ENCODE measurements at places on chromosomes 6 and 20.

GRCh38 chr20:59376109-59376841, 75.9 kb downstream of the EDN3 start:
- DNase-seq: no peak

DNA sequence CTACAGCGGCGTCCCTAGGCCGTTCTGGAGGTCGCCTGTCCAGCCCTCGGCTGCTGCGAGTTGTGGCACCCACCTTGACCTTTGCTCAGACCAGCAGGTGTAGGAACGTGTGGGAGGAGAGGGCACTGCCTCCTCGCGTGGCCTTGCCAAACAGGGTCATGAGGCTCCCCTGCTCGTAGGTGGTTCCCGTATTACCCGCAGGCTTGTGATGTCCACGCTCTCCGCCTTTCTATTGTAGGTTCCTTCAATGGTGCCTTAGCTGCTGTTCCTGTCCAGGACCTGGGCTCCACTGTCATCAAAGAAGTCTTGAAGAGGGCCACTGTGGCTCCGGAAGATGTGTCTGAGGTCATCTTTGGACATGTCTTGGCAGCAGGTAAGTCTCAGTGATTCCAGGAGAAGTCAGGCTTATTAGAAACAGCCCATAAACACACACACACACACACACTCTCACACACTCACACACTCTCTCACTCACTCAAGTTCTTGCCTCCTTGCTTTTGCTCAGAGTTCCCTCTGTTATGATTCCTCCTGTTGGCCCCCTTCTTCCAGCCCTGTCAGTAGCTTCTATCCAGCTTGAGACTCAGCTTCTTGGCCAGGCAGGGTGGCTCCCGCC, 942 bp downstream of the ACAT2 start:
- no peak for DNase-seq

DNA sequence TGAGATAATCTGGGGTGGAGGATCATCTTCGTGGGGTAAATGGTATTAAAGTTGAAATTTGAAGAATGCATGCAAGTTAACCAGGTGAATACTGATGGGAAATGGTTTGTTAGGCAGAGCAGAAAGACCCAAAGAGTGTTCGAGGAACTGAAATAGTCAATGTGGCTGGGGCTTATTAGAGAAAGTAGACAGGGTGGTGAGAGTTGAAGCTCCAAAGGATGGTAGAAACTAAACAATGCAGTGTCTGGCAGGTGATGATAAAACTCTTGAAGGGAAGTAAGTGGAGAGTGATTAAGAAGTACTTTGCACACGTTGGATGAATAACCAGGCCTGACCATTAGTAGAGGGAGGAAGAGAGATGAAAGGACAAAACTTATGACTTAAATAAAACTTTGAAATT, 39.8 kb upstream of the CENPW start:
- DNase-seq: no peak

- DNase-seq: no peak
Observed at GRCh38 chr6:149503872-149504271, 19.1 kb upstream of the ZC3H12D start.

GRCh38 chr6:98946879-98947410, 801 bp downstream of the FBXL4 start:
- DNase-seq: no peak

DNA sequence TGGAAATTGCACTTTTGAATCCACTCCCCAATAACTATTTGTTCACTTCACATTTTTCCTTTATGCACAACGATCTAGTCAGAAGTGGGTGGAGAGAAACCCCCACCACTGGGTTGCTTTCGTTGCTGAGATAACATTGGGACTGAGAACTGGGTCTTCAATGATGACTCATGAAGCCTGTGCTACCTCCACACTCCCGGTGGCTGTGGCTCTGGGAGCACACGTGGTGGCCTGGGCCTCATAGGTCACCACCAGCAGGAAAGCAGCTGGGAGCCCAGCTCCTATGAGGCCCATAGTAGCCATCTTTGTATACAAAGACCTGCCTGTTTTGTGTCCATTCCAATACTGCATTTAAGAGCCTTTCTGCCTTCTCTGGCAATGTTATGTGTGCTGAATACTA, 178.0 kb upstream of the SASH1 start:
- DNase-seq: no peak

DNA sequence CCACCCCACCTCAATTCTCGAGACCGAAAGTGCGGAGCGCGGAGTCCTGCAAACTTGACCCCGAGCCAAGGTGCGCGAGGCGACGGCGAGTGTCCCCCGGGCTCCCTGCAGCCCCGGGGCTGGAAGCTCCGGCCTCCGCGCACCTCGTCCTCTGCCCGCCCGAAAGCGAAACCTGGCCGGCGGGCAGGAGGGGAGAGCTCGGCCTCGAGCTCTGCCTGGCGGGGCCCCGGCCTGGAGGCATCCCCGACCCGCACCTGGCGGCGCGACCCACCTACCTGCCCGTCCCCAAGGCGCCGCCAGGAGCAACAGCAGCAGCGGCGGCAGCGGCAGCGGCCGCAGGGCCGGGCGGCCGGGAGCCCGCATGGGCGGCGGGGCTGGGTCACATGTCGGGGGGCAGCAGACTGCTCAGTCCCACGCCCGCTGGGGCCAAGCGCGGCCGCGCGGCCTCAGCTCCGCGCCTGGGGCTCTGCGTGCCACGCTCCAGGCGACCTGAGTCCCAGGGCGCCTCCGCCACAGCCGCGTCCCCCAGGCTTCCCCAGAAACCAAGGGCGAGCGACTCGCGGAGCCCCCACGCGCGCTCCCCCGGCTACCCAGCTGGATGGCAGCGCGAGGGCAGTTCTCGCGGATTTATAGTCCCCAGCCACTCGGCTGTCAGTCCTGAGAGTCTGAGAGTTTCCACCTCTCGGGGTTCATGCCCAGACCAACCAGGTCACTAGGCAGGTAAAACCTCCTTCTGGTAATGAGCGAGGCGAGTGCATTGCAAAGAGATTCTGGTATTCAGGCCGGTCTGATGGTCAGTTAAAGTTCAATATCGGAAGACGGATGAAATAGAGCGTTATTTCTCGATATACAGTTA, at the start of gene IL20RA:
TSS of gene IL20RA (minus strand) at position 600 of the 856 bp plus-strand sequence. CDS start at position 363, 237 bp downstream.
- DNase-seq: peak; percentile 30

DNA sequence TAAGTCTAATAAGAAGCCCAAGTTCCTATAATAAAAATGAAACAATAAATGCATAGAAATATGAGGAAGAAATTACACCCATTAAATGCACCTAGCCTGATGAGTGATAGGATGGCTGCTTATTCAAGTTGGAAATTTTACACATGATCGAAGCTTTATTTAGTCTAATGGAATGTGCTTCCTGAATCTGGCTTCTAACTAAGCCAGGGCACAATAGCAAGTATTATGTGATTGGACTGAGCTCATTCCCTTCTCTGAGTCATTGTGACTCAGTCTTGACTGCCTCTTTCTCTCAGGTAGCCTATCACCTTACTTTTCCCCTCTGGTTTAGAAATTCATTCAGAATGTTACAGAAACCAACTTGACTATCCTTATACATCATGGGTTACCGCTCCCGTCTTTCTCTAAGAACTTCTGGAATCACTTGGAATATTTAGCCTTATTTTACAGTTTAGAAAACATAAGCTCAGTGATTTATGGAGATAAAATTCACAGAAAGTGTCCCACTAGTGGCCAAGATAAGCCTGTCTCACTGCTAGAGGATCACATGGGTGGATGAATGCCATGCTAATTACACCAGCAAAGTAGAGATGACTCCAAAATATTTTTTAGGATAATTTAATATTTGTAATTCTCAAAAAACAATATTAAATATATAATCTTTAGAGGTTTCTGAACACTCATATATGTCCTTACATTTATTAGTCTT, 505.3 kb upstream of the JAG1 start:
- peak; percentile 8 for DNase-seq

DNA sequence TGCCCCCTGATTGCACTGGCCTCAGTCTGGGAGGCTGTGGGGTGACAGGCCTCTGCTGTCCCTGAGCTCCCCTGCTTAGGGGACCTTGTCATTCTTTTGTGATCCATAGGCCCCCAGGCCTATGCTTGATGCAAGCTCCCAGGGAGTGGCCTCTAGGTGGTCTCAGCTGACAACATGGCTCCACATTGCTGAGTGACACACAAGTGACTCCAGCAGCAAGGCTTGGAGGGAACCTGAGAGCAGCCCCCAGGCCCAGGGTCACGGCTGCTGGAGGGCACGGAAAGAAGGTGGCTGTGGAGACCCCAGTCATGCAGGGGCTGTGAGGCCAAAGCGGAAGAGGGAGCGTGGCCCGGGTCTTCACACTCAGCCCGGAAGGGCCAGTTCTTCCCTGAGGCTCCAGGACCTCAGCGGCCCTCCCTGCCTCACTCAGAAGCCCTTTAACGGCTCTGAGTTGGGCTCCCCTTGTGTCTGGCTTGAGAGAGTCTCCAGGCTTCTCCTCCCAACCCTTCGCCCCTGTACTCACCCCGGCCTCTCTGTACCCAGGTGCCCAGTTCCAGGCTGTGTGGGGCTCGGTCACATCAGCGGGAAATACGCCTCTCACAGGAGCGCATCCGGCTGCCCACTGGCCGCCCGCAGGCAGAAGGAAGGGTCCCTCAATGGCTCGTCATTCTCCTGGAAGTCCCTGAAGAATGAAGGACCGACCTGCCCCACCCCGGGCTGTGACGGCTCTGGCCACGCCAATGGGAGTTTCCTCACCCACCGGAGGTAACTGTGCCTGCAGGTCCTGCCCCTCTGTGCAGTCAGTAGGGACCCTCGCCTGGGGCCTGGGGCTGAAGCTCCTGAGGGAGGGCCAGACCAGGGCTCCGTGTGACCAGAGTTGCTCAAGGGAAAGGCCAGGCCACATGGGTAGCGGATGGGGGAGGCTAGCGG, 23.7 kb upstream of the PCMTD2 start:
- DNase-seq: no peak

GRCh38 chr6:912871-913835, 220.2 kb upstream of the EXOC2 start:
- peak; percentile 61 for DNase-seq

GRCh38 chr6:150987371-150987828, 121.9 kb downstream of the MTHFD1L start:
- DNase-seq: no peak

DNA sequence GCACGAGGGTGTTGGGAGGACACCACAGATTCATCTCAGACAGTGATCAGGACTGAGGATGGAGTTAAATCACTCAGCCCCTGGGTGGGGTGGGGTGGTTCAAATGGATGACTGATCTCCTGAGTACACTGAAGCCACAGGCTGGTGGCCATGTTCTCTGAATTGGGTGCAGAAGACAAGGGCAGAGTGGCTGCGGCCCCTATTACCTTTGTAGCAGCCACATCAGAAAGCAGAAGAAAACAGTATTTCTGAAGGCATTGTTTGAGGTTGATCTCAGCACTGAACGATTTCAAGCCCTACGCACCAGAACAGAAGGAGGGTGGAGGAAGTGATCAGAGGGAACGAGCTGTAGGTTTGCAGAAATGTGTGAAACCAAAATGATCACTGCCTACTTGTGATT, 71.6 kb downstream of the SH3BGRL2 start:
- no peak for DNase-seq

GRCh38 chr6:135280375-135281136, 99.4 kb downstream of the MYB start:
- no peak for DNase-seq

DNA sequence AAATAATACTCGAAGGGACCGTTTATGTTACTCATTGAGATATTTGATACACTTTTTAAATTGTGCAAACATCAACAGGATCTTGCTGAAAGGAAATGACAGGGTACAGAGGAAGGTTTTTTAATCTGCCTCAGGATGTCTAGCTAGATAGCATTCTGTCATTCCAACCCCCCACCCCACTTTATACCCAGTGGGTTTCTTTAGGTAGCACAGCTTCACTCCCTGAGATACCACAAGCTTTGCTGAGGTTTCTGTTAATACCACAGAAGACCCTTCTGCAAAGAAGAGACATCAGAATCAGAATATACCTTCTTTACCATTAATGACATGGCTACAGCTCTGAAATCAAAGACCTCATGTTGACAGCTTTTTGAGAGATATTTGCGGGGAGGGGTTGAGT, 1.3 kb downstream of the PHACTR2 start:
- DNase-seq: no peak

DNA sequence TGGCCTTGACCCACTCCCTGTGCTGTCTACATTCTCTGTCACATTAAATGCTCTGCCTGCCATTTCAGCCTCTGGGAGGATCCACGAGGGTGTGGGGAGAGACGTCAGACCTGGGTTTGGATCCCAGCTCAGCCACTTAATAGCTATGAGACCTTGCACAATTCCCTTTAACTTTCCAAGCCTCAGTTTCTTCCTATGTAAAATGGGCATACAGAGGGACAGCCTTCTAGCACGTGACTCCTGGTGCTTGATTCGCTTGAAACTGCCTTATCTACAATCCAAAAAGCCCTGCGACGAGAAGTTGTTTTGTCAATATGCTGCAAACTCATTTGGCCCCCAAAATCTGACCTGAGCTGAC, 40.0 kb downstream of the TOX2 start:
- no peak for DNase-seq

- DNase-seq: peak; percentile 25
Observed at GRCh38 chr6:156943166-156943565, 166.0 kb downstream of the ARID1B start.

GRCh38 chr6:75563032-75563431, 38.6 kb upstream of the SENP6 start:
- DNase-seq: peak; percentile 17

GRCh38 chr20:64189530-64189966, 25.3 kb downstream of the MYT1 start:
- DNase-seq: no peak

Measured in AG08395 (cell line).